ENCODE measurements at places on chromosomes 13 and 19.
A peak's percentile ranks its signal among the peaks of the same experiment; 100 is the strongest.

GRCh38 chr13:47081246-47081645 lies 184.4 kb upstream of the HTR2A start:
- DNase-seq, result no peak

DNA sequence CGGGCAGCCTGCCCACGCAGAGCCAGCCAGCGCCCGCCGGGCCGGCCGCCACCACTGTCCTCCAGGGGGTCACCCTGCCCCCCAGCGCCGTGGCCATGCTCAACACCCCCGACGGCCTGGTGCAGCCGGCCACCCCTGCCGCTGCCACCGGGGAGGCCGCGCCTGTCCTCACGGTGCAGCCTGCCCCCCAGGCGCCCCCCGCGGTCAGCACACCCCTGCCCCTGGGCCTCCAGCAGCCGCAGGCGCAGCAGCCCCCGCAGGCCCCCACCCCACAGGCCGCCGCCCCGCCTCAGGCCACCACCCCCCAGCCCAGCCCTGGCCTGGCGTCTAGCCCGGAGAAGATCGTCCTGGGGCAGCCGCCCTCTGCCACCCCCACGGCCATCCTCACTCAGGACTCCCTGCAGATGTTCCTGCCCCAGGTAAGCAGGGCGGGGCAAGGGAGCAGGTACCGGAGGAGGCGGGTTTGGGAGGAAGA lies 32.3 kb upstream of the EHD2 start:
- DNase-seq, result no peak

DNA sequence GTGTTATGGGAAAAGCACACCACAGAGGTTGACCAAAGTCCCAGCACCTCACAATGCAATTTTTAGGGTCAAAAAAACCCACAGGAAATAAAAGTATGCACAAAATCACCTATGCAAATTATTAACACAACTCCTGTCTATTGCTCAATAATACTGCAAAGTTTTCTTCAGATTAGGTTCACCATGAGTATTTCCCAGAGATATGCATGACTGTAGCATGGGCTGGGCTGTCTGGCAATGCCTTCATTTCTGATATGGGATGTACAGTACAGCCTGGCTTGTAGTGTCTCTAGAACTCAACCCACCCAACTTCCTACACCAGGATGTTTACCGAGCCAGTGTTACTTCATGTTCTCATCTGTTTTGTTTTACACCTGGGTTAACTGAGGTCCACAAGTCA lies 698.7 kb upstream of the ARGLU1 start:
- no peak for DNase-seq

DNA sequence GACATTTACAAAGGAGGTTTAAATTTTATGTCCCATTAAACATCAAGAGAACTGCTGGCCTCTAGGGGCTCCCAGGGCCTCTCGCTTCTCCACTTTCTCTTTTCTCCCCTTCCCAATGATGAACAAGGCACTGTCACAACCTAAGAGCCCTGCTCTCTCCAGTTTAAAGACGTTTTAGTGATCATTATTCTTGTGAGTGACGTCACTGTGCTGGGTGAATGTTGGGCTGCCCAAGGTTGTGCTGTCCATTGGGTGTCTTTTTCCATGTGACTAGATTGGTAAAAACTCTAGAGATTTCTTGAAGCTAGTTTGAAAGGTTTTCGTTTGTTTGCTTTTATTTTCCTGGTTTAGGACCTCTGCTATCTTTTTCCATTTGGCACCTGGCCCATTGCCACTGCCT lies 602.6 kb downstream of the PCDH9 start:
- DNase-seq, result no peak

GRCh38 chr19:49447485-49448431 lies 3.9 kb downstream of the PIH1D1 start:
- no peak for DNase-seq

DNA sequence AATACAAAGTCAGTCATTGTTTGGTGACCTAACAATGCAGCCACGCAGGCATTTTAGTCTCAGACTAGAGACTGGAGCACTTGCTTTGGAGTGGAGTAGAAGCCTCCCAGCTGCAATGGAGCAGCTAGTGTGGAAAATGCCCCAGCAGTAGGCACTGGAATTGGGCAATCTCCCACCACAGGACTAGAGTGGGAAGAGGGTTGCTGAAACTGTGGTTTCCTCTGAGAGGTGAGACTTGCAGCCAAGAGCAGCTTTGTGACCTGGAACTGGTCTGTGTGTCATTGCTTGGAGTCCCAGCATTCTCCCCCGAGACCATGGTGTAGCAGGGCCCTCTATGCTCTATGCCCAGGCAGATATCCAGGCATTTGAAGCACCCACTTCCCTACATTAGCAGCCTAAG lies 556.3 kb downstream of the UQCRFS1 start:
- no peak for DNase-seq

GRCh38 chr19:47603706-47604565 lies 5.0 kb upstream of the BICRA start:
- DNase-seq, result no peak

GRCh38 chr13:97781891-97782305 lies 171.6 kb upstream of the IPO5 start:
- DNase-seq, result no peak

DNA sequence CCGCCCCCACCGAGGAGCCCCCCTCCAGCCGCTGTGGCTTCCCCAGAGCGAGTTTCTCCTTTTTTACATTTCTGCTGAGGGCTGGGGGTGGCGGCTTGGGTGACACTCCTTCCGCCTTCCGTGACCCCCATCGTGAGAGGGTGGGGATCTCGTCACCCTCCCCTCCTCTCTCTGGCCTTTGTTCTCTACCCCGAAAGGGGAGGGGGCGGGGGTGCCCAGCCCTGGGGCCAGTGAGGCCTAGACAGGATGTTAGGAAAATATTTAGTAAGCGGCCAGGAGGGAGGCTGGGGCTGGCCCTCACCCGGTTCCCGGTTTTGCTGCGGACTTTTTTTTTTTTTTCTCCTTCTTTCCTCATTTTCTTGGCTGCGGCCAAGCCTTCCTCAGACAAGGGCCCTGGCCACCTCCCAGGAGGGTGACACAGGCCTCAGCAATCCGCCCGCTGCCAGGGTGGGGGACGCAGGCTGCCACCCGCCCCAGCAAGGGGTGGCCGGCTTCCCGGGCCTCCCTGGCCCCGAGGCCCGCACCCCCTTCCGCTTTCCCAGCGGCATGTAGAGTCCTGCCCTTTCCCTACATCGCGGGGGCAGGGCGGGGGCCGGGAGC lies 3.9 kb downstream of the MIDN start:
- DNase-seq, result peak; percentile 43

DNA sequence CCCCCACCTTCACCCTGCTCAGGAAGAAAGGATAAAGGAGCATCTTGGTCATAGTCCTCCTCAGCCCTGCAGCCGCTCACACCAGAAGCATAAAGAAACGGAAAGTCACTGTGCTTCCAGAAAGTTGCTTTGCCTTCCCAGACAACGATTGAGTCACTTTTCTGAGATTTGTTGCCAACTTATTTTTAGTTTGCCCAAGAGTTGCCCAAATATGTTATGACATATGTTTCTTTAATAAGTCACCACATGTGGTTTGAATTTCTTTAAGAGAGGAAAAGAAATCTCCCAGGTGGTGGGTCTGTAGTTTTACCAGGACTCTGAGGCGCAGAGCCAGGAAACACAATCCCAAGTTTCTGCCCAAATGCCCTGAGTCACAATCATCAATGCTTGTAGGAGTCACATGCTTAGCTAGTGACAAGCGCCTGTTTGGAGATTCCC lies 63.4 kb upstream of the LRCH1 start:
- no peak for DNase-seq

GRCh38 chr13:38707460-38707859 lies 20.6 kb downstream of the FREM2 start:
- DNase-seq, result no peak

DNA sequence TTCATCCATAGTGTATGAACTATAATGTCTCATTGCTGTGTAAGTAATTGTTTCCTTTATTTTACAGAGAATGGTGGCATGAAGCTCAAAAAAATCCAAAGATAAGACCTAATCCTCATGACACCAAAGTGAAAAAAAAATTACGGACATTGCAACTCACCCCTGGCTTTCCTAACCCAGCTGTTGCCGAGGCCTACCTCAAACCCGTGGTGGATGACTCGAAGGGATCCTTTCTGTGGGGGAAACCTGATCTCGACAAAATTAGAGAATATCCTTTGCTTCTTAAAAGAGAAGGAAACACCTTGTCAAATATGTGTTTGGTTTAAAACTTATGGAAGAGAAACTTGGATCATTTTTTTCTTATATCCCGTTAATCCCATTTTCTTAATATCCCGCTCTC lies 26.3 kb downstream of the ERCC5 start:
- DNase-seq, result no peak

DNA sequence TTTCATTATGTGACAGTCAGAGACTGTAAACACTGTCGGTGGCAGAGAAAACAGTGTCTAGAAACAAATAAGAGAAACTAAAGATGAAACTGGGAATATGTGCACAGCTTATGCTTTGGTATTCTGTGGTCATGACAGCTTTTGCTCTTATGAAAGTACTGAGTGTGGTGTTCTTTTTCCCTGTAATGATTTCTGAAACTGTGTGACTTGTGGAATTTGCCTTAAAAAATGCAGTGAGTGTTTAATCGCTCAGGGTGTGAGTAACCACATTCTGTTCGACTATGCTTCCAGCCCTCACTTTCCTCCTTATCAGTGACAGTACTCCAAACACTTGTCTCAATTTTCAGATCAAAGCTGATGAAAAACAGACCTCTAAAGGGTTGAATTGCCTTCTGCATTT lies 66.9 kb upstream of the DIAPH3 start:
- DNase-seq, result no peak

DNA sequence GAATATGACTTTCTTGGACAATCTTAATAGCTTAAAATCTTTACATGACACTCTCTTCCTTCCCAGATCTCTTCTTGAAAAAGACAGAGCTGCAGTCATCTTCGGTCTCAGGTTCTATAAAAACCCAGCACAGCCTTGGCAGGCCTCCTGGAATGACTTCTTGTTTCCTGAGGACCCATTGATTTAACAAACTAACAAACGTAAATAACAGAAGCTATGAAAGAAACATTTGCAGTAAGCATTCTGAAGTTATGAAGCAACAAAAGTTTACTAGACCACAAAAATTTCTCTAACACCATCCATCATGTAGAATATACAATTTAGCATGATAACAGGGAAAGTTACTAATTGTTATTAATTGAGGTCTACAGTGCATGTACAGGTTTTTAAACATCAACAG lies 62.8 kb upstream of the STARD13 start:
- DNase-seq, result no peak

GRCh38 chr13:37442996-37443395 lies 155.6 kb downstream of the POSTN start:
- DNase-seq, result no peak

- DNase-seq, result no peak
Measured at GRCh38 chr19:11243798-11244169, 4.4 kb downstream of the ANGPTL8 start.

DNA sequence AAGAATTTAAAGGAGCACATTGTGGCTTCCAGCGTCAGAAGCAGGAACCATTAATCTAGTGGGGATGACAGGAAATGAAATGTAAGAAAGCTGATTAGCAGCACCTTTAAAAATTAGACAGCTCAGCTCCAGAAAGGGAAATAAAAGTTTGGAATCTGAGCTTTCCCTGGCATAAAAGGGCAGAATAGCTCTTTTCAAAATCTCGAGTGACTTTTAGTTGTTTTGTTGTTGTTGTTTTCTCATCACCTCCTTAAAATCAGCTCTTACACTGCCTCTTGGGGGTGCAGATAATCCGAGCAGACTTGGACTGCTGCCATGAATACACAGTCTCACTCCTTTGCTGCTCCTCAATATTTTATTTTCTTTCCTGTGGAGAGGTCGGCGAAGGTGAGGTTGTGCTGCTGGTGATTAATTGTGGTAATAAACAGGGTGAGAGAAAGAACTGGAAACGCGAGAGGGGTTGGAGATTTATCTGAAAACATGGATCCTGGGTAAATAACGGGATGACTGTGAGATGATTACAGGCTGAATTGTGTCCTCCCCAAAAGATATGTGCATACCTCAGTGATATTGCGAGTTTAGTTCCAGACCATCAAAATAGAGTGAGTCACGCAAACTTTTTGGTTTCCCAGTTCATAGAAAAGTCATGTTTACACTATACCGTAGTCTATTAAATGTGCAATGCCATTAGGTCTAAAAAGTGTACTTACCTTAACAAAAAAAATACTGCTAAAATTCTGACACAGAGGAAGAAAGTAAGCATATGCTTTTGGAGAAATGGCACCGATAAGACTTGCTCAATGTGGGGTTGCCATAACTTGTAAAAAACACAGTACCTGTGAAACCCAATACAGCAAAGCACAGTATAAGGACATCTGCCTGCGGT lies 787.7 kb downstream of the UQCRFS1 start:
- DNase-seq, result no peak

DNA sequence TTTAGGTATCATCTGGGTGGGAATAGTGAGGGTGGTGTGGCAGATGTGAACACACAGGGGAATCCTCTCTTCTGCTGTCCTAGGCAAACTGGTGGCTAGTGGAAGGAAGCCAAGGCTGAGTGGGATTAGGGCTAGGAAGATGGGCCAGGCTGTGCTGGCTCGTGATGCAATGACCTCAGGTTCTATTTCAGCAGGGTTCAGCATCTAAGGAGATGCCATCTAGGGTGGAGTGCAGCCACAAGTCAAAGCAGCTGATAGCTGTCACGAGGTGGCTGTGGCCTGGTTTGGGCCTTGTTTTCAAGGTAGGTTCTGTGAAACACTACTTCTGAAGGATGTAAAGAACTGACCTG lies 21.6 kb downstream of the ARL11 start:
- DNase-seq, result no peak

GRCh38 chr13:51557438-51557837 lies 26.8 kb upstream of the WDFY2 start:
- no peak for DNase-seq

- DNase-seq, result no peak
Measured at GRCh38 chr19:45919678-45920077, 5.1 kb upstream of the NANOS2 start.

- no peak for DNase-seq
Measured at GRCh38 chr19:38917921-38918491, 6.0 kb upstream of the CCER2 start.

- no peak for DNase-seq
Measured at GRCh38 chr13:110377826-110378201, 70.7 kb downstream of the COL4A2 start.

- peak; percentile 55 for DNase-seq
Measured at GRCh38 chr19:49019242-49019932, 2.5 kb upstream of the LHB start.

GRCh38 chr19:14731200-14731599 lies 41.4 kb downstream of the ZNF333 start:
- no peak for DNase-seq

DNA sequence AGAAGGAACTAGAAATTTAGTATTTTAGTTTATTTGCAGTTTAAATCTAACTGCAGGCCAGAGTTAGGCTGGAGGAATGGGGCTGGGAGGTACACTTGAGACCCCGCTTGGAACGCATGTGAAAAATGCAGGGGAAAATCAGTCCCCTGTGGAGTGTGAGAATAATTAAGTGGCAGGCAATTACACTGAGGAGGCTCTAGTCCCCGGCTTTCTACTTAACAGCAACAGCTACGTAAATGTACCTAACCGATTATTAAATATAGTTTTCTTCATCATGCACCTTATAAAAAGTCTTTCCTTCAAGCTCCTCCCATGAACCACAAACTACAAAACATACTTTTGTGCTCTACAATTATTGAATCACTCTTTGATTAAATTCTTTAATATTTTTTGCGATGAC lies 804 bp downstream of the ZNF708 start:
- DNase-seq, result no peak

All from activated naive CD4-positive, alpha-beta T cell (primary cell).